ENCODE measurements at places on chromosomes 2 and 18.

- no peak for DNase-seq
Measured at GRCh38 chr2:237665713-237666143, 38.3 kb downstream of the LRRFIP1 start.

DNA sequence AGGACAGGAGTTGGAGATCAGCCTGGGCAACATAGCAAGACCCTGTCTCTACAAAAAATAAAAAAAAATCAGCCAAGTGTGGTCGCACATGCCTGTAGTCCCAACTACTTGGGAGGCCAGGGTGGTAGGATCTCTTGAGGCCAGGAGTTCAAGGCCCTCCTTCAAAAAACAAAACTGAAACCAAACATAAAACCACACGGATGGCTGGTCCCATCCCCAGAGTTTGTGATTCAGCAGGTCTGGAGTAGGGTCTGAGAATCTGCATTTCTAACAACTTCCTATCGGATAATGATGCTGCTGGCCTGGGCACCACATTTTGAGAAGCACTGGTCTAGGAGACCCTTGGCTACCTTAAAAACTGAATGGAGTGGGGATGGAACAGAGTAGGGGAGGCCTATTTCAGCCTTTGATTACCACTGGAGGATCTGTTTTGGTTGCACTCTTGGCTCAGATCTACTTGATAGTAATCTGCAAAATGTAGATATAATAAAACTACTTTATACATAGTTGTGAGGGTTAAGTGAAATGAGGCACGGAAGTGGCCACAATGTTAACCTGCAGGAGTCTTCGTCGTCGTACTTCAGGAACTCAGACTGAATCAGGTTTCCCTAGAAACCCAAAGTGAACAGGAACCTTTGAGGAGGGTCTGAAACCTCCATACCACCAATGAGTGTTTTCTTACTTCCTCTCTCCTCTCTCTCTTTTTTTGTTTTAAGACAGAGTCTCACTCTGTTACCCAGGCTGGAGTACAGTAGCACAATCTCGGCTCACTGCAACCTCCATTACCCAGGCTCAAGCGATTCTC is 25.5 kb upstream of the NFE2L2 start:
- DNase-seq: no peak

GRCh38 chr18:2244641-2245040 is 326.7 kb downstream of the METTL4 start:
- no peak for DNase-seq

DNA sequence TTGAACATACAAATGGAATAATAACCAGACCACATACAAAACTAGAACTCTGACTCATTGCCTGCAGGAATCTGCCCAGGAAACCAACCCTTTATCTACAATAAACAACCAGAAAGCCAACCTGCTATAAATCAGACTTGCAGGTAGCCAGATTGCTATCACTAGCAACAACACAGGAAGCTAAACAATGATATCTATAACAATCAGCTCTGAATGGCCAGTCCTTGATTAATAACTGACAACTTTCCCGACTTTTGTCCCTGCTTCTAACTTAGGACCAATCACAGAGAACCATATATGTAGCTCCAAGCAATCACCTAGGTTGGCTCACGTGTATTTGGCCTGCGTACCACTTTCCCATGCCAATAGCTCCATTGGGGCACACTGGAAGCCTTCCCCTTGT is 470.8 kb downstream of the RIT2 start:
- DNase-seq: peak; percentile 22

DNA sequence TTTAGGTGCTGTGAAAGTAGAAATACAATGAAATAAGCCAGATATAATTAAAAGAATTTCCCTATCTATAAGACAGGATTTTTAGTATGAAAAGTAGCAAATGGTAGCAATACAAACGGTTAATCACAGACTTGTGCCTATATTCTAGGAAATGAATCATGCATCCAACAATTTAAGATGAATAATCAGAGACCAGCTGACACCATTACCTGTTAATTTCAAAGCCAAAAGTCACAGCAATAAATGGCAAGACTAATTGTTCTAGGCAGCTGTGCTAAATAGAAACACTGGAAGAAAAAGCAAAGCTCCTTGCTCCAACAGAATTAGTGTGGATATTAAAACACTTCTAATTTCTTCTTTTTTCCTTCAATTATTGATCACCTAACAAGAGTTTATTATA is 35.1 kb upstream of the MPP4 start:
- DNase-seq: no peak
